Spleen (tissue), 13 donors: ENCODE measurements at places on chromosomes 2 and 18. TPM values are rescaled to one million over a fixed set of nuclear protein-coding genes. Genes with fewer than 3 reads are reported as not detected.

Gene FAM124B
- total RNA-seq, result 2.8 TPM

Gene AMER3
- total RNA-seq, result not detected

Gene KCNG2
- total RNA-seq, result not detected

DNA sequence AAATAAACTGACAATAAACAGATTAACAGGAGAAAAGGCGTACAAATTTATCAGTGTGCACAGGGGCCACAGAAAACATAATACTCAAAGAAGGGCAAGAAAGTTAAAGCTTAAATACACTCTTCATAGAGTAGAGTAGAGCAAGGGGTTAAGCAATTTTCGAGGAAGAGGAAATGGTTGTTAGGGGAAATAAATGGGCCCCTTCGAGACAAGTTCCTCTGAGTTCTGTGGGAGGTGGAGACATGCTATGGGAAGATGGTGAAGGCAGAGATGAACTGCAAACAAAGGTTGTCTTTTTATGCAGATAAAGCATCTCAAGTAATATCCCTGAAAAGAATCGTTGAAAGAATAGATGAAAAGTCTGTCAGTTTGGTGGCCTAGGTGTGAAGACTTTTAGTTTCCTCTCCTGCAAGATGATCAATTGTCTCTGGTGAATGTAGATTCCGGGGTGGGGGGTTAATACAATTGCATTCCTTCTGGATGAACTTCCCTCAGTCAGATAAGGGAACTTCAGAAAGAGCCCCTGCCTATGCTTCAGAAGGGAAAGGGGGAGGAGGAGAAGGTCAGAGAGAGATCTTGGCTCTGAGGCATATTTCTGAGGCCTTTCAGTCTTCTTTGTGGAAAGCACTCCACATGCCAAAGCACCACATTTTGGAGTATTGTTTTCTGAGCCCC is 127.0 kb downstream of the METTL4 start:
- no peak for DNase-seq

- no peak for DNase-seq
Measured at GRCh38 chr2:161976917-161977316, 97.1 kb downstream of the DPP4 start.

DNA sequence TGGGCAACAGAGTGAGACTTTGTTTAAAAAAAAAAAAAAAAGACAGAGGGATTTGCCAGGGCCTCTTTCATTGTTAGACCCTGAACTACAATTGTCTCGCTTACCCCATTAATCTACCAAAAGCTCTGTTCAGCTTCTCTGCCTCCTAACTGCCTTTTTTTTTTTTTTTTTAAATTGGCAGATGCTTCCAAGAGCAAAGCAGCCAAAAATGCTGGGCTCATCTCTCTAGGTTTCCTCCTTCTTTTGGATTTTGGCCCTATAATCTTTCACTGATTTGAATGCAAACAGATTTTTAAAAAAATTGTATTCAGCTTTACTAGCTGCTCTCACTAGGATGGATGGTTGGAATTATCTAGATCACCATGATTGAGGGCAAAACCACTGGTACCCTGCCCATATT is 33.2 kb upstream of the RAPGEF4 start:
- no peak for DNase-seq

DNA sequence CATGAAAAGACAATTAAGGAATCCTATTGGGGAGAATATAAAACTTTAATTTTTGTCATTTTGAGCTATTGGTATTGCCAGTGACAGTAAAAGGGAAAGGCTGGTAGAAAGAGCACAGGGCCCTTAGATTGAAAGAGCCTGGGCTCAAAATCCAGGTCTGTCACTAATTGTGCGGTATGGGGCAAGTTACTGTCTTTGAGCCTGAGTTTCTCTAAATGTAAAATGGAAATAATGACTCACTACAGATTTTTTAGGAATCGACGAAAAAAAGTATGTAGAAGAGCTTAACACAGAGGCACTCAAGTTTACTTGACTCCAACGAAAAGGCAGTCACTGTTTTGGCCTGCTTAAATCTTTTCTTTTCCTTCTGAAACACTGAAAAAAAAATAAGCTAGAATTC is 7.0 kb downstream of the NDUFV2 start:
- DNase-seq, result no peak

DNA sequence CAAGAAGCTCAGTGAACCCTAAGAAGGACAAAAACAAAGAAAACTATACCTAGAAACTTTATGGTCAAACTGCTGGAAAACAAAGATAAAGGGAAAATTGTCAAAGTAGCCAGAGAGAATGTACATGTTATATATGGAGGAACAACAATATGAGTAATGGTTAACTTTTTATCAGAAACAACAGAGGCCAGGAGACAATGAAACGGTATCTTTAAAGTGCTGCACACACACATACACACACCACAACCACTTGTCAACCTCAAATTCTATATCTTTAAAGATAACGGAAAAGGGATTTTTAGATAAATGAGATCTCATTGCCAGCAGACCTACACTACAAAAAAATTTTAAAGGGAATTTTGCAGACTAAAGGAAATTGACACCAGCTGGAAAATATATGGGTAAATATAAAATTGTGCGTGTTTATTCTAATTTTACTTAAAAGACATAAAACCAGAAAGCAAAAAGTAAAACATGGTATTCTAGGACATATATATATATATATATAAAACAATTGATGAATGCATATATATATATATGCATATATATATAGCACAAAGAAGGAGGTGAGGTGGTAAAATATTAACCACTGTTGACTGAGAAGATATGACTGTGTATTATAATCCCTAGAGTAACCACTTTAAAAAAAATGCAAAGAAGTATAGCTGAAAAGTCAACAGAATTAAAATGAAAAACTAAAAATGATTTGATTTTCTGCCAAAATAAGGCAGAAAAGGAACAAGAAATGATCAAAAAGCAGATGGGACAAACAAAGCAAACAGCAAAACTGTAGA is 172.0 kb downstream of the SRBD1 start:
- no peak for DNase-seq

DNA sequence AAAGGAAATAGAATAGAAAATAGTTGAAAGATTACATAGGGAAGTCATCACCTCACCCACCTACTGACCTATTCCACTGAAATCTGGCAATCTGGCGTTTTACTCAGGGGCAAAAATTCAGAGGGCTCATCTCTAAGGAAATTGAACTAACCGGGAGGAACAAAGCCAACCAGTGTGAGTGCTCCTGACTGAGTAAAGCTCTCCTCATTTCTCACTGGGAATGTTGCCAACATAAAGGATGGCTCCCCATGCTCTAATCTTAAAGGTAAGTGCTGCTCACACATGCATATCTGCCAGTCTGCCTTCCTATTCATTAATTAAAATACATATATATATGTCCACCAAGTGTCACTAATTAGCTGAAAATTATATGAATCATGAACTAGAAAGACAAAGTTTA is 13.5 kb upstream of the DOK6 start:
- no peak for DNase-seq

- no peak for DNase-seq
Measured at GRCh38 chr18:32910694-32911296, 138.0 kb upstream of the KLHL14 start.

GRCh38 chr2:77922567-77922966 is 400.4 kb upstream of the LRRTM4 start:
- DNase-seq, result no peak
